Bronchial epithelial cell (primary cell): ENCODE measurements at places on chromosomes 2 and 18. TPM values are rescaled to one million over a fixed set of nuclear protein-coding genes. Genes with fewer than 3 reads are reported as not detected.

DNA sequence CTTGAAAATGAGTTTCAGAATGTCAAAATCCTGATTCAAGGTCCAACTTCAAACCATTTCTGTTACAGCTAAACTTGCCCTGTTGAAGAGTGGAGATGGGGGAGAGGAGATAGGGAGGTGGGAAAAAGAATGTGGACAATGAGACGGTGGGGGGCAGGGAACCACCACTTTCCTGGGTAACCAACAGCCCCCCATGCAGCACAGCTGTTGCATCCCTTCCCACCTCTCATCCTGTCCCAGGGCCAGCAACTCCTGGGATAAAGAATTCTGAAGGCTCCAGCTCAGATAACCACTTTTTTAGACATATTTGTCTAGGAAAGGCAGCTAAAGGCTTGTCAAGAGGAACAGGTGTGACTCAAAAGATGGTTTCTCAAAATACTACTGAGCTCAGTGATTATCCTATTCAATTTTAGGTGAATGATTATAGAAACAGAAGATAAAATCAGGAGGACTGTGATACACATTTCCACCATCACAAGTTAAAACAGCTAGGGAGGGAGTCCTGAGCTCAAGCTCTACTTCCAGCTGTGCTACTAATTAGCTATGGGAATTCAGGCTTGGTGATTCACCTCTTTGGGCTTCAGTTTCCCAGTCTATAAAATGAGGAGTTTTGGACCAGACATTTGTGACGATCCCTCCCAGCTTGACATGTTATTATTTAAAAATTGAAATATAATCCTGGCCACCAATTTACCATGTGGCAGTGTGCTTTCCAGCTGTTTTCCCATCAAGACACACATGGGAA is 36.3 kb downstream of the HDHD2 start:
- no peak for DNase-seq

DNA sequence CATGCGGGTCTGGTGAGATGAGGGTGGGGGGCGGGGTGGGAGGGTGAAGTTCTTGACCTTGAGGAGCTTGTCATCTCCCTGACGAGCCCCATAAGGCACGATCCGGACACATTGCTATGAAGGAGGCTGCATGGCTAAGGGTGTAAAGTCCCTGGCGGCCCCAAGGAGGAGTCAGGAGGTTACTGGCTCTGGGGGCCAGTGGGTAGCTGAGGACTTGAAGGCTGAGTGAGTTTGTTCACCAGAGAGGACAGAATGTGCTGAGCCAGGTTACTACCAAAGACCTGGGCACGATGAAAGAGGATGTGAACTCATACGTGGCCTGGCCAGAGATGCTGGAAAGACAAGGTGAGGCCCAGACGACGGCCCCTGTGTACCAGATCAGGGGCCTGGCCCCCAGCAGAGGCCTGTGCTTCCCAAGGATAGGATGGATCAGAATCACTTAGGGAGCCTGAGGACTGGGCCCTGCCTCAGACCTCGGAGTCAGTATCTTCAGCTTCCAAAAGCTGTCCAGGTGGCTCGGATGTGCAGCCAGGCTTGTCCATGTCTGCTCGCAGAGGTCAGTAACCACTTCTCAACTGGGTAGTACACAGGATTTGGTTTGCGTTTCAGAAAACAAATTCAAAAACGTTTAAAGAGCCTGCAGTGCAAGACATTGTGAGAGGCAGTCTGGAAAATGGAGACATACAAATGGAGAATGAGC is 110.9 kb downstream of the RNF144A start:
- DNase-seq: no peak

- DNase-seq: peak; percentile 93
Measured at GRCh38 chr2:203685081-203685621, 21.3 kb upstream of the CD28 start.

GRCh38 chr18:78797499-78797898 is 182.1 kb upstream of the SALL3 start:
- no peak for DNase-seq

DNA sequence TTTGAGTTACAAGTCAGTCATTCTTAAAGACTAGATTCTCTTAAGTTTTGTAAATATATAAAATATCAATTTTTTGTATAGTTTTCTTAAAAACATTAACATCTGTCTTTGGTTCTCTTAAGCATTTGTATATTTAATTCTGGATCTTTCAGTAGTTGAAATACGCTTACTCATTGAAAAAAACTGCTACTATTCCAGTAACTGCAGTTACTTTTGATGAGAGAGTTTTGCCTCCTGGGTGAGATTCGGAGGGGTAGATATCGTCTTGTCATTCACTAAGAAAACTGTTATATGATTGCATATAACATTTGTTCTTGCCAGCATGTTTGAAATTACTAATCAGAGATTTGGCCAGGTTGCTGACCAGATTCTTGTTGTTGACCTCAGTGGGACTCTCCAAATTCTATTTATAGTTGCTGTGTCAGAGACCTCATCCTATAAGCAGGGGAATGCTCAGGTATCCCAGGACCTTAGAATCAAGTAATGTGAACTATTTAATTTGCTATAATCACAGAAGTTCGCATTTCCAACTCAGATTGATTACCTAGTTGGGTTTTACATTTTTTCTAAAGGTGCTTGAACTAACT is 7.9 kb downstream of the AGPS start:
- DNase-seq: no peak

- no peak for DNase-seq
Measured at GRCh38 chr2:100136310-100136709, 6.1 kb downstream of the AFF3 start.

DNA sequence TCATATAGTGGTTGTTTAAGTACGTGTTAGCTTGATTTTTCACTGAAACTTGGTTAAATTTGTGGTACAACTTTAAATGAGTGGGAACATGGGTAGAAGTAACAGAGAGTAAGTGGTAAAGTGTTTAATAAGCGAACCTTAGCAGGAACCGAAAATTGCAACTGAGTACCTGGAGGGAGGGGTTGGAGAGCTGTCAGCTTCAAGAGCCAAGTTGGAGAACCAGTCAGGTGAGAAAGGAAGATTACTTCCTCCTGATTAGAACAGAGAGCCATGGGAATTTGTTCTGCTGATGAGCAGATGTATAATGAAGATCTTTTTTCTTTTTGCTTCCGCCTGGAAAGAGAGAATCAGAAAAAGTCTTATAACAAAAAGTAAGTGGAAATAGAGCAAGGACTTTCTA is 158.4 kb upstream of the CDH7 start:
- peak; percentile 31 for DNase-seq

- no peak for DNase-seq
Measured at GRCh38 chr2:45233301-45233700, 224.0 kb upstream of the SIX2 start.

DNA sequence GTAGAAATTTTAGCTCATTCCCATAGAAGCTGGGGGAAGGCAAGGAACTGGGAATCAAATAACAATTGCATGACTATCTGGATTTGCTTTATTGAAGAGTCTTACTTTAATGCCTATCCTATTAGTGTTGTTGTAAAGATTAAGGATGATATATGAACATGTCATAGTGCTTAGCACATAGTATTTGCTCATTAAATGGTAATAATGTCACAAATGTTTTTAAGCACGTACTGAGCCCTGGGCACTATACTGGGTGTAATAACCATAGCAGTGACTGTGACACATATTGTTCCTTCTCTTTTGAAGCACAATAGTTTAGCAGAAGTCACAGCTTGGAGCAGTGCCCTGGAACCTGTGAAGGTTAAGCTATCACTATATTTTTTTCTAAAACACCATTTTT is 47.2 kb upstream of the DTNB start:
- DNase-seq: peak; percentile 34

DNA sequence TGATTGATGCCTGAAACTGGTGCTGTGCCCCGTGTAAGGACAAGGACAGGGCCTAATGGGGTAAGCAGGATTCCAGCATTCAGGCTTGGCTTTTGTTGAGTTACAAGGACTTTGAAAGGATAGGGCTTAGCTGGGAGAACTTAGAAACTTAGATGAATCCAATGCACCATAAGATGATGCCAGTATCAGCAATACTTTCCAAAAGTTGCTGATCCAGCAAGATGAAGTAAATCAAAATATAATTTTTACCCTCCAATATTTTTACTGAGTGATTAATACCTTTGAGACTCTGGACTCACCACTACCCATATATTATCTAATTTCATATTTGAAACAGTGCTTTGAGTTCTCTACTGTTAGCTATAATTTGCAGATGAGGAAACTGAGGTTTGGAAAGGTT is 354.5 kb upstream of the ATP5MC3 start:
- DNase-seq: no peak

DNA sequence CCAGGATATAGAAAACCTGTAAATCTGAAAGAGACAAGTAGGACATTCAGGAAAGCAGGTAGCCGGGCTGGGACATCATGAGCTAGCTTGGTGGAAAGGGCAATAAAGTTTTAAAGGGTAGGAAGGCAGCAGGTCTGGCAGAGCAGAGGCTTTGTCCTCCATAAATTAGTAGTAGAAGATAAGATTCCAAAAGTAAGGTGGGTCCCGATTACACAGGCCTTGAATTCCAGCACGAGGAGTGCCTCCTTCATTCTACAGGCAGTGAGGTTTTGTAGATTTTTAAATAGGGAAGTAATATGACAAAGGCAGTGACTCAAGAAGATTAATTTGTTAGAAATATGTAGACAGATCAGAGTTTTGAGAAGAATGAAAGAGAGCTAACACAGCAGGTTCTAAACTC is 160.7 kb downstream of the DTNB start:
- peak; percentile 15 for DNase-seq

DNA sequence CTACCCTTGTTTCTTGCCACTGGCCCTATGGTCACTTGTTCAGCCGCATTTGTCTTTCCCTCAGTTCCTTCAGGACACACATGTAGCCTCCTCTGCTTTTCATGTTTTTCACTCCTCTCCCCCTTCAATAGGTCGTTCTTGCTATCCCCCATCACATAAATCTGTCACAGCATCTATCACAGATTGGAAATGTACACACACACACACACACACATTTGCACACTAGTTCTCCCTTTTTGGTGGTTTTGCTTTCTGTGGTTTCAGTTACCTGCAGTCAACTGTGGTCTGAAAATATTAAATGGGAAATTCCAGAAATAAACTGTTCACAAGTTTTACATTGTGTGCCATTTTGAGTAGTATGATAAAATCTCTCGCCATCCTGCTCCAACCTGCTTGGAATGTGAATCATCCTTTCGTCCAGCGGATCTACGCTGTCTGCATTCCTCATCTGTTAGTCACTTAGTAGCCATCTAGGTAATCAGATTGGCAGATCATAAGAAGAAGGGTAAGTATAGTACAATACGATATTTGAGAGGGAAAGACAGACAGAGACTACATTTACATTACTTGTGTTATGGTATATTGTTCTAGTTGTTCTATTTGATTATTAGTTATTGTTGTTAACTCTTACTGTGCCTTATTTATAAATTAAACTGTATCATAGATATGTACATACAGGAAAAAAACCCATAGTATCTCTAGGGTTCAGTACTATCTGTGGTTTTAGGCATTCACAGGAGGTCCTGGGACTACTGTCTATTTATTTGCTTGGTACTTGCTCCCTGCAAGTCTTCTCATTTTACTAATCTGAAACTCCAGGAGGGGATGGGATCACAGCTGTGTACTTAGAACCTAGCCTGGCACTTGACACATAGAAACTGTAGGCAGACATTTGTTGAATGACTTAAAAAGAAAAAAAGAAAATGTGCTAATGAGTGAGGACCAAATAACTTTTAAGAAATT is 86.1 kb upstream of the PNPT1 start:
- peak; percentile 99 for DNase-seq

- DNase-seq: no peak
Measured at GRCh38 chr2:111100087-111100764, 20.5 kb upstream of the BCL2L11 start.

DNA sequence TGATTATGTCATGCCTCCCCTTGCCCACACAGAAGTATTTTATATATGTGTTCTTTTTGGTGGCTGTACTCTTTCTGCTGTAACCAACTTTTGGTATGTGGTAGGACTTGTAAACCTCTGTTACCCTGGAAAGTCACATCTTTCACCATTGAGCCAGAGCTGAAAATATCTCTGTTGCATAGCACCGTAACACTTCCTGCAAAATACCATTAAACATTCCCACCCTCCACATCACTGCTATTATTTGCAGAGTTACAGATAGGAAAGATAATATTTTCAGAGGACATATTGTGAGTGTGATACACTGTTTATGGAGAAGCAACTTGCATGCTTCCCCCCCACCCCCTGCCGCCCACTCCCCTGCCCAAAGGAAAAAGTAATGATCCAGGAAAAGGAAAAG is 44.8 kb downstream of the CAB39 start:
- DNase-seq: no peak

DNA sequence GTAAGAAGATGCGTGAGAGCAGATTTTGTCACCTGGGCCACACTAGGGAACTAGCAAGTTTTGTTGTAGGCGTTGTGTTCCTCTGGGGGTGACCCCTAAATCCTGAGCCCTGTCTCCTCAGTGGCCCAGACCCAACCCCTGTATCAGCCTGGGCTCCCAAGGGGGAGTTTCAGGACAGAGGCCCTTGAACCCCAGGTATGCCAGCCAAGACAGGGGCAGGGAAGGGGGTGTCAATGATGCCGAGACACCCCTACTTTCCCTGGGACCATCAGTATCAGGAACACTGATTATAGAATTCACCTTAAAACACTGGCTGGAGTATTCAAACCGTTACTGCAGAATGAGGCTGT is 39.1 kb upstream of the RPL31 start:
- DNase-seq: no peak

GRCh38 chr2:30860003-30860725 is 52.9 kb upstream of the CAPN13 start:
- no peak for DNase-seq

NEUROD1 gene
- total RNA-seq: not detected in 2 replicates

OTOF gene
- not detected in 2 replicates for total RNA-seq

REG1B gene
- total RNA-seq: not detected in 2 replicates

EMX1 gene
- 0.26 TPM in 1 of 2 replicates, not detected in the other for total RNA-seq

CTIF gene
- total RNA-seq: 15.0 and 16.1 TPM in 2 replicates

FHOD3 gene
- 8.8 and 15.8 TPM in 2 replicates for total RNA-seq

SNORC gene
- total RNA-seq: 0.53 and 1.0 TPM in 2 replicates
